ENCODE measurements at places on chromosomes 2 and 18.
A peak's percentile ranks its signal among the peaks of the same experiment; 100 is the strongest.

DNA sequence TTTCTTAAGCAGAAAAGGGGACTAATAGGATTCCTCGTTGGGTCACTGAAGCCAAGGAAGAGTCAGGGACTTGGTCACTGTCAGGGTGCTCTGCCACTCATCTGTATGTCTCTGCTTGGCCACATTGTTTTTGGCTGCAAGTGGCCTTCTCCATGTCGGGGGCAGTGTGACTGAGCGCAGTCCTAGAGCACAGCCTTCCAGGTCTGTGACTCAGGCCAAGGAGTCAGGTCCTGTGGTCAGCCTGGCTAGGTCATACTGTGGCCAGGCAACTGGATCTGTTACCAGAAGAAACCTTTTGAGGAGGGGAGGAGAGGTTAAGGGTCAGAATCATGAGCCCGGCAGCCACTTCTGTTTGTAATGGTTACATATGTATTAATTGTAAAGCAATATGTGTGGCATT, 61.3 kb downstream of the GALNT1 start:
- DNase-seq, result no peak

GRCh38 chr2:68436270-68436669, 30.8 kb downstream of the FBXO48 start:
- DNase-seq, result no peak

- no peak for DNase-seq
Observed at GRCh38 chr2:143433251-143433650, 304.0 kb downstream of the ARHGAP15 start.

- no peak for DNase-seq
Observed at GRCh38 chr18:49086926-49087325, 136.2 kb upstream of the SMAD7 start.

DNA sequence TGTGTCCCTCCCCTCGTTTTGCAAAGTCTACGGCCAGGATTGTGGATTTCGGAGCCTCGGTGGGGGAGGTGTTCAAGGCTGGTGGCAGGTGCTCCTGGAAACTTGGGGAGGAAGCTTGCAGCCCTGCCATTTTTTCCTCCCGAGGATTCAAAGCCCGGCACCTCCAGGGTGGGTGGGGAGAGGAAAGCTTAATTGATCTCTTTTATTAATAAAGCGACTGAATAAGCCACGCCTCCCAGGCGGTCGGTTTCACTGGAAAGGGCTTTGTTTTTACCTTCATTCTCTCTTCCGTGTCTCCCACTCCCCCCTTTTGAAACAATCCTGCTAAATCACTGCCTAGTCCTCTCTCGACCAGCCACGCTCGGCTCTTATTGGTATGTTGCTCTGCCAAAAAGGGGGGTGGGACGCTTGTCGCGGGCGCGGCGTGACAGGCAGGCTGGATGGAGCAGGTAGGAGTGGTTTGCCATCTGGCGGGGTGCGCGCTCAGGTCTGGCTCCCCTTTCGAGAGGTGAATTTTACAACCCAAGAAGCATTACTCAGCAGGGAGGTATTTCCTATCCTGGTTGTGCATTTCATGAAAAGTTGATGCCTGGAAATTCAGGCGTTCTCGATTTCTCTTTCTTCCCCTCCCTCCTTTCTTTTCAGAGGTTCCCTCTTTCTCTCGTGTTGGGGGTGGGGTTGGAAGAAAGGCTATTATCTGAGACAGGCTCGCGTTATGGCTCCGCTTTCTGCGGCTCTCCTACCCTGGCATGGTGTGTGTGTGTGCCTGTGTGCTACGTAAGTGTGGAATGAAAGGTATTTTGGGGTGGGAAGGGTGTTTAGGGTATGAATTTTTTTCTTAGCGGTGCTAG, 1.4 kb downstream of the NEDD4L start:
- DNase-seq, result peak; percentile 69

GRCh38 chr18:60732143-60732542, 359.6 kb upstream of the MC4R start:
- no peak for DNase-seq

- no peak for DNase-seq
Observed at GRCh38 chr2:197500503-197501131, 438 bp downstream of the HSPE1 start.

- DNase-seq, result peak; percentile 15
Observed at GRCh38 chr2:239689985-239690384, 289.2 kb upstream of the HDAC4 start.

GRCh38 chr2:66470199-66470598, 35.3 kb downstream of the MEIS1 start:
- DNase-seq, result no peak

- no peak for DNase-seq
Observed at GRCh38 chr2:101418460-101419095, 31.3 kb upstream of the CREG2 start.

GRCh38 chr18:48589797-48590519, 51.1 kb downstream of the CTIF start:
- DNase-seq, result no peak

DNA sequence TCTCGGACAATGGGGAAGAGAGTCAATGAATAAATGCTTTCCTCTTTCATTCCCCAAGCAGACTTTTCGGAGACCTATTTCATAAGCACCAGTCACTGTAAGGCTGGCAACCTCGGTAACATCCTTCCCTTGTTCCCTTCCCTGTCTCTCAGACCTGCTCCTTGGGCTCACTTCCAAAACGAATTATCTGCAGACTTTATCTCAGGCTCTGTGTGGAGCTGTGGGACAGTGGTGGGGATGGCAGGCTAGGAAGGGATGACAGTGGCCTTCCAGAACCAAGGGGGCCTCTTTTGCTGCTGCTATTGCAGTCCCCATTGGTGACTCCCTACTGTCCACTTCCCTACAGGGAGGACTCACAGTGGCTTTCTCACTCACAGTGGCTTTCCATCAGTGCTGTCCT, 185.6 kb upstream of the MEX3C start:
- DNase-seq, result no peak

DNA sequence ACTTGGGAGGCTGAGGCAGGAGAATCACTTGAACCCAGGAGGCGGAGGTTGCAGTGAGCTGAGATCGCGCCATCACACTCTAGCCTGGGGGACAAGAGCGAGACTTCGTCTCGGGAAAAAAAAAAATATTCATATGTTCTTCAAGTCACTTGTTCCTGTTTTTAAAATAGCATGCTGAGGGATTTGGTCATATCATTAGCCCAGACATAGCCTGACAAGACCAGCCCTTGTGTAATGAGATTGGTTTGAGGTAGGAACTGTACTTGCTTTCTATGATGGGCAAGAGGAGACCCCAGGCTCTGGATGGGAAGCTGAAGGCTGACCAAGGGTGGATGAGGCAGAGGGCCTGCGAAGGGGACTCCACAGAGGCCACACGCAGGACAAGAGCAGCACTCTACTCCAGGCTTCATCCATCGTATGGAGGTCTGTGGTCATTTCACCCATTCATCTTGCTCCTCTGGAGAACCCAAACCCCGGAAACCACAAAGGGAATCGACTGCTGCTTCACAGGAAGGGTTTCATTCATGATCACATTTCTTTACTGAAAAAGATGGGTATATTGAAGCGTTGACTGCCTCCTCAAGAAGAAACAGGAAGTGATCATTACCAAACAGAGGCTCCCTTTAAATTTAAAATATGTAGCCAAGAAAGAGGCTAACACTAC, 87.1 kb upstream of the ZNF397 start:
- DNase-seq, result no peak

DNA sequence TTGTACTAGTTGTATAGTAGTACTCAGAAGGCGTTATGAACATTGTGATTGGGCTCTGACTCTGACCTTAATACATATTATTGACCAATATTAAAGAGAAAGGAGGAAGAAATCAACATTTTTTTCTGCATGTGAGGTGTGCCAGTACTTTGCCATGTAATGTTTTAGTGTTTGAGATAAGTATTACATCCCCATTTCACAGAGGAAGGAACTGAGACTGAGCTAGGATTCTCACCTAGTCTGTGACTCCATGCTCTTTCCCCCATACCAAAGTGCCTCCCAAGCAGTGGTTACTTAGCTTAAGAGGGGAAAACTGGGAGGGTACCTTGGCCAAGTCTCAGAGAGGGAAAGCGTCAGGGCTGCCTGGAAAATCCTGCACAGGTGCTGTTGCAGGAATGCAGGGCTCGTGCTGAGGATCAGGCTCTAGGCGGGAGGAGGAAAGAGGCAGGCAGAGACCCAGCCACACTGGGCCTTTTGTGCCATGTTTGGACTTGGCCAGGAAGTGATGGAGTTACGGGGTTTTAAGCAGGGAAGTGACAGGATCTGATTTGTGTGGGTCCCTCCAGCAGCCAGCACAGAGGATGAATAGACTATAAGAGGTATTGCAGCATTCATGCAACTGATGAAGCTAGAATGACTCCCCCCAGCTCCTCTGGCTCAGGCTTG, 1.7 kb downstream of the PNKD start:
- no peak for DNase-seq

DNA sequence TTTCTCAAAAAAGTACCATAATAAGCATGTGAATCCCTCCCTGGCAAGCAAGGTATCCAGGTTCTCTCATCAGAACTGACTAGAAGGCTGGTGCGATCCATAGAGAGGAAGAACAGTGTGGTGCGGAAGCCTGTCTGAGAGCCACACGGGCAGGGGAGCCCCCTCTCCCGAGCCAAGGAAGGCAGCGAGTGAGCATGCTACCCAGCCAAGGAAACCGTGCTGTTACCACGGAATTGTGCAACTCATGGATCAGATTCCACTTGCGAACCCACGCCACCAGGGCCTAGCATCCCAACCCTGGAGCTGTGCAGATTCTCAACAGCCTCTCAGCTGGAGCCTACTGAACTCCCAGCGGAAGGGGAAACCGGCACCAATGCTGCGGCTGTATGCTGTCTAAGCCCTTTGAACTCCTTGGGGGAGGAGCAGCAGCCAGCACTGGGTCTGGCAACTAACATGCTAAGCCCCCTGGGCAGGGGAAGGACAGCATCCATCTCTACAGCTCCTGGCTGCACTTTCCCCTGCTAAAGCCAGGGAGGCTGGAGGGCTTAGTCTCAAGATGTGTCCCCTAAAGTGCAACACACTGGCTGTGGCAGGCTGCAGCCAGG, 823.1 kb downstream of the EPHA4 start:
- DNase-seq, result no peak

GRCh38 chr2:237194906-237195305, 109.2 kb downstream of the COPS8 start:
- no peak for DNase-seq

DNA sequence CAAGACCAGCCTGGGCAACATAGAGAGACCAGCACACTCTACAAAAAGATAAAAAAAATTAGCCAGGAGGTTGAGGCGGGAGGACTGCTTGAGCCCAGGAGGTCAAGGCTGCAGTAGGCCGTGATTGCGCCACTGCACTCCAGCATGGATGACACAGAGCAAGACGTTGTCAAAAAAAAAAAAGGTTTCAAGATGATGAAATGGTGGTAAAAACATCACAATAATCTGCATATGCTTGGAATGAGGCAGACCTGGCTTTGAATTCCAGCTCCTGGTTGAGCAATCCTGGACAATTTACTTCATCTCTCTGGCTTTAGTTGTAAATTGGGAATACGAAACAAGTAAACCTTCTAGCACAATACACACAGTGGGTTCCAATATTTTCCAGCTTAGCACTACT, 24.1 kb downstream of the USP40 start:
- DNase-seq, result no peak

- DNase-seq, result no peak
Observed at GRCh38 chr2:99386011-99386410, 48.8 kb downstream of the EIF5B start.

- no peak for DNase-seq
Observed at GRCh38 chr2:169260246-169260645, 102.1 kb downstream of the LRP2 start.

DNA sequence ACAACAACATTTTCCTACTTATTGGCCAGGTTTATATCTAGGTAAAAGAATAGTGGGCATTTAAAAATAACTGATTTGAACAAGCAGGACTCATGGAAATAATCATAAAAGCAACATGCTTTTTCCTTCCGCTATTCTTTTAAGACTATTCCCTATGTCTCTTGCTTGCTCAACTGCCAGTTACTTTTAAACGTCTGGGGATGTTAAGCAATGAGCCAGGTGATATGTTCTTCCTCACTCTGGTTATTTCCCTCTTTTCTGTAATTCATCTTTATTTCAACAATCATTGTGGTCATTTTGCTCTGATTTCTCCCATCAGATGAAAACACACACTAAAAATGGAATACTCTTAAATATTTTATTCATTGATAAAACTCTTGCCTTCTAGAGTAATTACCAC, 33.4 kb upstream of the SLC8A1 start:
- DNase-seq, result no peak

GRCh38 chr2:15172825-15173224, 388.3 kb downstream of the NBAS start:
- no peak for DNase-seq

- DNase-seq, result no peak
Observed at GRCh38 chr2:191950132-191950874, 103.4 kb upstream of the CAVIN2 start.

GRCh38 chr2:188091220-188091619, 200.5 kb upstream of the GULP1 start:
- DNase-seq, result no peak

GRCh38 chr2:218293715-218294429, 1.6 kb upstream of the TMBIM1 start:
- no peak for DNase-seq

GRCh38 chr18:22447792-22448191, 30.1 kb upstream of the CTAGE1 start:
- no peak for DNase-seq

DNA sequence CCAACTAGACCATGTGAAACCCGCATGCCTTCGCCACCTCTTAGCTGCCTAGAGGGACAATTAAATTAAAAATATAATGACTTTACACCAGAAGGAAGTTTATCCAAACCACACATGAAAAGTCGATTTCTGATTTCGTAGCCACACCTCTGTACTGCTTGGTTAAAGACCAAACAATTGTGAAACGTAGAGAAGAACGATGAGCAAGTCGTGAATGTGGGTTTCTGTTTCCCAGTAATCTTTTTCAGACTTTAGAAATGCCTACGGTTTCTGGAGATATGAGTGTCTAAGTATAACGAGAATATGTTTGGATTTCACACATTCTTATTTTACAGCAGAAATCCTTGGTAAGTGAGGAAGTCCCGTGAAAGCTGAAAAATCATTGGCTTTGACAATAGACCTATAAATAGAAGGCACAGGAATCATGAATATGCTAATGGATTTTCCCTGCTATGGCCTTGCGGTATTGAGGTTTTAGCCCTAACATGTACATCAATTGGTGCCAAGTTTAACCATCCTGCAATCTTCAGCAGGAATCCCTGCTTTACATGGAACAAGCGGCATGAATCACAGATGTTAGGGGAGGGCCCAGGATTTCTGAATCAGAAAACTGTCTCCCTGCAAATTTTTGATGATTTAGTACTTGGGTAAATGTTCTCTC, 105.6 kb downstream of the TTC32 start:
- DNase-seq, result no peak
